ENCODE measurements at places on chromosomes 12 and 14.
A peak's percentile ranks its signal among the peaks of the same experiment; 100 is the strongest.

DNA sequence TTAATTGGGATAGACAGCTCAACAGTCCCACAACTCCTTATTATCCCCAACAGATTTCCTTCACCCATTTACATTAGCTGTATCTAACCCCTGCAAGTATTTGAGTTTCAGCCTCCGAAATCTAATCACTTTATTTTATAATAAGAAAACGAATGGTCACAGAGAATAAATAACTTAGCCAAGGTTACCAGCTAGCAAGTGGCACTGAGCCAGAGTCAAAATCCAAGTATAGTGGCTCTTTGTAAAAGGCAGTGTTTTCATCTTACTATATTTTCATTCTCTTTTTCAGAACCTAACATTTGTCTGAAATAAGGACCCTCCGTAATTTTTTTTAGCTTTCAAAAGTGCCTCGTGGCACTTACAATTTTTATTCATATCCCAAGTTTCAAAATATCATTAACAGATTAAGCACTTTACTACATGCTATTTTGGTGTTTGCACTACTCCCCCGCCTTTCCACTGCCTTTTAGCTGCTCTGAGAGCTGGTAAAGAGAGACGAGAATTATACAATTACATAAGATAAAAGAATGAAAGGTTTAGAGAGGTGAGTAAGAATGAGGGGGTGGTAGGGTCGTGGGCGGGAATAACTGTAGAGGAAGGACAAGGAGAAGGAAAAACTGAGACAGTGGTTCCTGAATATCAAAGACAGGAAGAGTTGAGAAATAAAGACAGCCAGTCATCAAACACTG is 3.7 kb upstream of the USP15 start:
- no peak for DNase-seq

DNA sequence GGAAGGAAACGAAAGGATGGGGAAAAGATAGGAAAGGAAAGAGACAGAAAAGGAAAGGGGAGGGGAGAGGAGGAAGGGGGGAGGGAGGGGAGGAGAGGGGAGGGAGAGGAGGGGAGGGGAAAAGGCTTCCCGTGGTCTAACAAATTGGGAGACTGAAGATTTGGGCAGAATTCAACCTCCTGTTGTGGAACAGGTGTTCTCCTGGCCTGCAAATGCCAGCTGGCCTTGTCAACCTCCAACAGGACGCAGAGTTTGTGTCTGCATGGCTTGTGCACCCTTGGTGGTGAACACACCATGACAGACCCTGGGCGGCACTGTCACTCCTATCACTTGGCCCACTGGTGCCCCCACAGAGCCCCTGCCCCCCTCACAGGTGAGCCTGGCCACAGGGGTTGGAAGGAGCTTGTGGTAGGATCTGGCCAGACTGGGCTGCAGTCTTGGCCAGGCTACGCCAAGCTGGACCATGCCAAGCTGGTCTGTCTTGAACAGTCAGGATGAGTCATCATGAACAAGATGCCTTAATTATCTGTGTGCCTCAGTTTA is 321.6 kb downstream of the BCL11B start:
- DNase-seq, result no peak

GRCh38 chr12:118302053-118302452 is 70.7 kb downstream of the TAOK3 start:
- peak; percentile 20 for DNase-seq

- no peak for DNase-seq
These were observed 59.5 kb downstream of the ETNK1 start for GRCh38 chr12:22684140-22685118.

DNA sequence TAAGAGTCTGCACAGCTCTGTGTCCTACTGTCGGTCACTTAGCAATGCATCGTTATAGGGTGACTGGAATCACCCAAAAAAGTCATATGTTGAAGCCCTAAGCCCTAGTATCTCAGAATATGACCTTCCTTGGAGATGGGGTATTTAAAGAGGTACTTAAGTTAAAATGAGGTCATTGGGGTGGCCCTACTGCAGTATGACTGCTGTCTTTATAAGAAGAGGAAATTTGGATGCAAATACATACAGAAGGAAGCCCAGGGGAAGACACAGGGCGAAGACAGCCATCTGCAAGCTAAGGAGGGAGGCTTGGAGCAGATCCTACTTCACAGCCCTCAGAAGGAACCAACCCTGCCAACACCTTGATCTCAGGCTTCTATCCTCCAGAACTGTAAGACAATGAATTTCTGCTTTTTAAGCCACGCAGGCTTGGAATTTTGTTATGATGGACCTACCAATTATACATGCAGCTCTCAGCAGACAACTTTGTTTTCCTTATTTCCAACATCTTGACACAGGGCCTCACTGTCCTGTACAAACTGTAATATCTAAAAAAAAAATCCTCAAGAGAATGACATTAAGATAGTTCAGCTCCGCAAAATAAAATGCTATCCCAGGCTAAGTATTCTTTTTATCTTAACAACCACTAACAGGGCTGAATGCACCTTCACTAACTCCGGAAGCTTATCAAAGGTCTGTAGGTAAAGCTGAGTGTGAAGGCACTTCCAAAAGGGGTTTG is 40.4 kb downstream of the ZFP36L1 start:
- DNase-seq, result no peak

DNA sequence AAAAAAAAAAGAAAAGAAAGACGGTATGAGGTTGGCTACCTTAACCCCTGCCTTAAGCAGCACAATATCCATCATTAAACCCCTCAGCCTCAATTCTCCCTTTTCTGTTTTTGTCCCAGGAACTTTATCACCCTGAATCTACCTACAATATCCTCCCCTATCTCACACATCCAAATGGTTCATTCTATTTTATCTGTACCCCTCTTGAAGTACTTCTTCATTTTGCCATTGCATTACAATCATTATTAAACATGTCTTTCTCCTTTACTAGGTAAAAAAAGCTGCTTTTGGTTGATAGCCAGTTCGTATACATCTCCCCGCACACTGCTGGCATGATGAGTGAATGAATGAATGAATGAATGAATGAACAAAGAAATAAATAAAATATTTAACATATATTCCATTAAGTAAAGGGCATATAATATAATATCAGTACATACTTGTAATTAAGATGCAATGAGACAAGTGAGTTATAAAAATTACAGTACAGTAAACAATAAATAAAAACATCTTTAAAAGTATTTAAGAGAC is 364 bp upstream of the GPR65 start:
- no peak for DNase-seq
